ENCODE measurements at places on chromosomes 2 and 18.

DNA sequence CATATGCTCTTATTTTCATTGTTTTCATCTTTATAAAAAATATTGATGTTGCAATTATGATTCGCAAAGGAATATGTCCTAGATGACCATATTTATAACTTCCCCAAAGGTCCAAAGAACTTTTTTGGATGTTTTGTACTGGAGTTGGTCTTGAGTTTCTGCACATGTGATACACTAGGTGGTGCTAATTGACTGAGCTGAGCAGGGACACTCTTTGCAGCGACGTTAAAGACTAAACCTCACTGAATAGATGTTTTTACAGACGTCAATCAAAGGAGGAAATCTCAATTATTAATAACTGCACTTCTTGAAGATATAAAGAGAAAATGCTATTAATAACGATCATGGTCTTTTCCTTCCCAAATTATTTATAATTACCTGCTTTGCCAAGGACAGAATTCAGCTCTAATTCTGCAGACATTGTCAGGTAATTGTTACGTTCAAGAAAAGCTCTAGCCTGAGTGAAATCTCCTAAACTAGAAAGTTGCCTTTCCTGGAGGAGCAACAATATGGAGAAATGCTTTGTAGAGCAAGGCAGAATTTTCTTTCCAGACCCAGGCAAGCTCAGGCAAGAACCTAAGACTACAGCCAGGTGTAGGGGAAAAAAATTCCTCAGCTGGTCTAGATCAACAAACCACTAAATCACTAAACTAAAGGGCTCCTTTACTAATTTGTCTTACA is 119.3 kb upstream of the RBBP8 start:
- DNase-seq, result no peak

DNA sequence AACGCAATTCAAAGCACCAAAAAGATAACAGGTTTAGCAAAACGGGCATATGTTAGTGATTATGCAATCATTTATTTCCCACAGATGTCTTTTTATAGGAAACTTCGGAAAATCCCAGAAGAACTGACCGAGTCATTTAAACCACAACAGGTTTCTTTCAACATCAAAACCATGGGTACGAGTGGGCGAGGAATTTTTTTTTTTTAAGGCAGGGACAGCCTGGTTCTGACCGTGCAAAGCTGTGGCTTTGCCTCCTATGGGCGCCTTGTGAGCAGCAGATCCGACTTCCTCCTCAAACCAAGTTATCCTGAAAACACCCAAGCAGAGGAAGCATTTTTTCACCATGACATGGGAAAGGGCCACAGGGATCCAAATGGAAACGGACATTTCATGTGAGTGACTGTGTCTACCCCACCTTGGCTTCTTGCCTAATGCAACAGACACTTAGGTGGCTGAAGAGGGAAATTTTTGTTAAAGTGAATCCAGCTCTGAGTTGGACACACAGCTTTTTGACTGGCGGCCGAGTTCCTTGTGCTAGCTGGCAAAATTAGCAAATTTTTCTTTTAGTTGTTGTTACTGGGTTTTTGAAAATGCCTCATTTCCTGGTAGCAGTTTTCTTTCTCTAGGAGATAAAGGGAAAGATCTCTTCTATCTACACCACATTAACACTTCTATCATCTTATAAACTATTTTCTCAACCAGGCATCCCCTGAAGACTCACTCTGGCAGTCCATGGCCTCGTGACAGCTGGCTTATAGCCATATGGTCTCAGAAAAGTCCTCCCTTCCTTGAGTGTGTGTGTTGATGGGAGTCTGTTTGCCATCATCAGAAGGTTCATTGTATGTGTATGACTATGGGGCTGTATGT is 487.4 kb upstream of the ZEB2 start:
- DNase-seq, result no peak

DNA sequence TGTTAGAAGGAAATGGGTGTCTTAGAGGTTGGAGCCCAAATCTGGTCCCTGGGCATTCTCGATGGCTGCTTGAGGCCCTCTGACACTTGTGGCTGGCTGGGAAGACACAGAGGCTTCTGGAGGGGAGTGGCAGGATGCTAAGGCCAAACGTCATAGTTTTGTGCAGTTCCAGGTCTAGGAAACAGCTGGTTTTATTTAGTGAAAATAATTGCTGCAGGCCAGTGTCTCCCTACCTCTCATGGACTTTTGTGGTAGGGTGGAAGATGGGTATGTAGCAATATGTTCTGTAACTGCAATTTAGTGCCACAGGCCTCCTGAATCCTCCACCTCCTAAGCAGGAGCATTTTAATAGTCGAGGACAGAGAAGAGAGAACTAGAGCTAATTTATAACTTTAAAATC is 32.2 kb upstream of the SPRED2 start:
- DNase-seq, result no peak

DNA sequence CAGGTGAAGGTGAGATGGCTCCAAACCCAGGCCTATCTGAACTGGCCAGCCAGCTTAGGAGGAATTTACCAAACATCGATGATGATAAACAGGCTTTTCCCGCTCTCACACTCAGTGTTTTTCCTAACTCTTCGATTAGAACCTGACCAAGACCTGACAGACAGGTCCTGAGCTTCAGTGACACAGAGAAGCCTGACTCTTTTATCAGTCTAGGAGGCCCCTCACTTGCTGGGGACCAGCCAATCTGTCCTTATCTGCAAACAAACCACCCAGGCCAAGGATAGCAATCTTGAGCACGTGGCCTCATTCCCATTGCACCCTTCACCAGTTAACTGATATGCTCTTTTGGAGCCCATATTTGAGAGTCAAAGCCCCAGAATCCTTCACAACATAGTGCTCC is 1.9 kb upstream of the ITSN2 start:
- DNase-seq, result no peak

GRCh38 chr2:27086724-27087593 is at the start of gene KHK:
TSS of gene KHK (plus strand) at chr2:27086772. CDS start at chr2:27087260, 488 bp downstream.
- DNase-seq, result peak; percentile 49

- DNase-seq, result no peak
Measured at GRCh38 chr2:23616630-23617029, 231.7 kb downstream of the KLHL29 start.

DNA sequence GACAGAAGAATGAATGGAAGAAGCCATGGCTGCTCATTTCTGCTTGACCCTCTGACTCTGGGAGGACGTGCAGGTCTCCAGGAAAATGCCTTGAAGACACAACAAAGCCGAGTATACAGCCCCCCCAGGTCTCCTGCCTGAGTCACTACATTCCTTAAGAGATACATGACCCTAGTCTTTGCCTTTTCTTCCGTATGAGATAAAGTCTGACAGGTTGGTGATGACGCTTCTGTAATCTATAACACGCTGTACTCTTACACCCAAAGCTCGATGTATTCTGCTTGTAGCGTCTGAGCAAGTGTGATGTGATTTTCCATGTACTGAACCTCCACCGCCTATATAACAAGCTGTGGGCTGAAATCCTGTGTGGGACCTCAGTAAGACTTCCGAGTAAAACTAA is 77.3 kb downstream of the KCTD1 start:
- no peak for DNase-seq

DNA sequence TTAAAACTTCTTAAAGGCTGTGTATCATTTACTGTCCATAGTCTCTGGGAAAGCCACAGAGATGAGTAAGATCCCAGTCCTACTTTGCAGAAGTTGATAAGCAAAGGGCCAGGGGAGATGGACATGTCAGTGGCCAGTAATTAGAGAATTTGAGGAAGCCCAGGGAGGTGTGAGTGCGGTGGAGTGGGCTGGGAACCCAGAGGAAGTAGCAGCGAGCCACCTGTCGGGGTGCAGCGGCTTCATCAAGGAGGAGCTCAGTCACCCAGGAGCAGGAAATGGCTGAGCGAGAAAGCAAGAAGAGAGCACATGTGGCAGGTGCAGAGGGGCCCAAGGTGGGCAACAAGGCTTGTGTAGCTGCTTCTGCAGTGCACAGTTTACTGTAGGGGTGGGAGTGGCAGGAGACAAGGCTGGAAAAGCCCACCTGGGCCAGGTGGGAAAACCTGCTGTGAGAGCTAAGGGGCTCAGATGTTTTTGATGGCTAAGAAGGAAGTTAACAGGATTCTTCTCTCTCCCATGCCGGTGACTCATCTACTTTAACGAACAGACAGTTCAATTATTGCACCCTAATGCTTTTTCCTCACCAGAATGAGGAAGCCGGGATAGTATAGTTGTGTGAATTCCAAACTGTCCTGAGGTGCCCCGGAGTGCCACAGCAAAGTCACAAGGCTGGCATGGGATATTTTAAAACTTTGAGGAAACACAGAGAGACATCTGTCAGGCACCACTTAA is 34.8 kb upstream of the MGAT5 start:
- peak; percentile 40 for DNase-seq

DNA sequence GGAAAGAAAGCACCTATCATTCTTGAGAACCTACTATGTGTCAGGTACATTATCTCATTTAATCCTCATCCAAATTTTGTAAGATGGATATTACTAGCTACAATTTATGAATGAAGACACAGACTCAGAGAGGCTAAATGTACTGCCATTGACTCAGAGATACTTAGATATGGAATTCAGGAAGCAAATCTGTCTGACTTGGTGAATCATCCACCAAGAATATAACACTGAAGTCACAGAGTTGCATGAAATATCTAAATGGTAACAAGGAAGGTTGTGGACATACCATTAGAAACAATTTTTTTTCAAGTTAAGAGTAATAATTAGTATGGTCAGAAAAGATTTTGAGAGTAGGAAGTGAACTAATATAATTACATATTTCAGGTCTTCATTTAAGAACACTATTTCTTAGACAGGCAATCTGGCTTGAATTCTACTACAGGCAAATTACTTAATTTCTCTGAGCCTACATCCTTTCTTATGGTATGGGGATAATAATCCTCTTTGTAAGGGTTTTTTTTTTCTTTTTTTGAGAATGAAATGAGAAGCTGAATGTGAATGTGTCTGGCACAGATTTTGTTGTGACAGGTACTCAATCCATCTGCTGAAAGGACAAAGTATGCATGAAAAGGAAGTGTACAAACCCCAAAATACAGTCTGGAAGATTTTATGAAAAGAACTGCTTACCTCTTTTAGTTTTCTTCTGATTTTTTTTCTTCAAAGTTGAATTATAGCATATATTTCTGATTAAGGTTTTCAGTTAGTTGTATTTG is 14.8 kb upstream of the C2orf66 start:
- DNase-seq, result no peak

GRCh38 chr18:80200932-80201672 is 46.2 kb downstream of the PARD6G start:
- no peak for DNase-seq

GRCh38 chr2:184756885-184757284 is 158.6 kb downstream of the ZNF804A start:
- no peak for DNase-seq

DNA sequence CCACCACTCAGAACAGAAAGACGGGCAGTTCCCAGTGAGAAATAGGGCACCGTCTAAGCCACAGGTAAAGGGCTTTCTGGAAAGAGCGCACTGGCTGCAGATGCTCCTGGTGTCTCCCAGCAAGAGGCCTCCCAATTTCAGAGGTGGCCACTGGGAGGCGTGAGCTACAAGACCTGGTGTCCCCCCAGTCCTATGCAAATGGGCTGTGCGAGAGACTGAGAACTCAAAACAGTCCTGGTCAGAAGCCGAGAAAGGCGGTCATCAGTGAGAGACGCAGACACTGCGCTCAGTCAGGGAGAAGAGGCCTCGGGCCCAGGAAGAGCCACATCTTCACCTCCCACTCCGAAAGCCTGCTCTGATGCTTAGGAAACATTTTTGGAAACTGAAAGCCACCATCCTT is 179.5 kb downstream of the EIPR1 start:
- DNase-seq, result no peak

DNA sequence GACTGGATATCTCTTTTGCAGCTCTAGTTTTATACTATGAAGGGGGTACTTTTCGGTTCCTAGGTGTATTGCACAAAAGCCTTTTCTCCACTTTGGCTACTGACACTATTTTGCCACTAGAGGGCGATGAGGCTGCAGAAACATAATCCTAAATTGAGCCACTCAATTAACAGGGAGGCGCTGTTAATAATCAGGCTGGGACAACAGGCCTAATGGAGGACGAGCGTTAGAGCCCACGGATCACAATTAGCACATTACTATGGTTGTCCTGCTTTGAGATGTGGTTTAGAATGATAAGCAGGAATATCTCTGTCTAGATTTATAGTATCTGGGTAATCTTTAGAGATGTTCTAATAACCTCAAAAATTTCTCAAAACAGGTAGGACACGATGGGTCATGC is 62.2 kb upstream of the PMAIP1 start:
- DNase-seq, result peak; percentile 65

- DNase-seq, result no peak
Measured at GRCh38 chr2:207257251-207258250, 91.8 kb upstream of the KLF7 start.

GRCh38 chr2:16014041-16014787 is 73.9 kb downstream of the MYCN start:
- no peak for DNase-seq

DNA sequence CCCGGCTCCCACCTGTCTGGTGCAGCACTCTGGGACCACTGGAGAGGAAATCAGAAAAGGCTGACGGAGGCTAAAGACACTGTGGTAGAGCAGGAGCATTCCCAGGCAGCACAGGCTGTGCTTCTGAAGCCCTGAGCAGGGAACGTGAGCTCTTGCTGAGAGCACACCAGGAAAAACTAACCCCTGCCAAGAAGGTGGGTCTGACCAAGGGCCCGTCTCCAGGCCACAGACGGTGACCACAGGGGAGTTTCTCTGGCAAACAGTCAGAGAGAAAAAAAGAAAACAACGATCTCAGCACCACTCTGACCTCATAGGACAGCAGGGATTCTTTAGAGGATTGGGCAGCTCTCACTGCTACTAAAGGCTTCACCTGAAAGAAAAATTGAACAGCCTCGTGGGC is 201.4 kb downstream of the AFF3 start:
- DNase-seq, result no peak

DNA sequence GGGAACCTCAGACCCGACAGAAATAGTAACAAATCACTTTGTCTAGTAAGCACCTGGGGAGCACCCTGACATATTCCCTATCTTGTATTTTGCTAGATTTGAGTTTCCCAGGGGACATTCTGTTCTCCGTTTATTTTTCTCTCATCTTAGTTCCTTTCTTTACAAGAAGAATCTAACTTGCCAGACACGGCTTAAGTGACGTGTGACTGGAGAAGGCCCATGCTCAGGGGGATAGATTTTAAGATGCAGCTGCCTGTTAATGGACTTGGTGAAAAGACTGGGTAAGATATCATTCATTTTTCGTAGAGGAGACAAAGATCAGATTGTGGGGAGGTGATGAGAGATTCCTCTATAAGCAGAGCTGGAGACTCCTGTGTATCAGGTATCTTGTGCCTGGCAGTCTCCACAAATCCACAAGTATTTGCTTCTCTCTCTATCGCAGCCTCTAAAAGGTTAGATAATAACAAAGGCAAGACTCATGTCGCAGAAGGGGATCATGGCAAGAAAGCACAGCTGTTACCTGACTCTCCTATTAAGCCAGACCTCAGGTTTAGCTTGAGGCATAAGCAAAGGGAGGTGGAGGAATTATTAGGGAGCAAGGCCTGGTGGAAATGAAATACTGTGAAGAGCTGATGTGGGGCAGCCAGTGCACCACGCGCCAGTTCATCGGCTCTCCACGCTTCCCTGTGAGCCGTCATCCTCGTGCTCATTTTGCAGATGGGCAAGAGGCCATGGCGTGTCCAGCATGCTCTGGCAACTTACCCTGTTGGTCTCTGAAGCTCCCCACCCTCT is 347.2 kb upstream of the TNP1 start:
- DNase-seq, result no peak
